ENCODE measurements at places on chromosomes 16 and 17.

DNA sequence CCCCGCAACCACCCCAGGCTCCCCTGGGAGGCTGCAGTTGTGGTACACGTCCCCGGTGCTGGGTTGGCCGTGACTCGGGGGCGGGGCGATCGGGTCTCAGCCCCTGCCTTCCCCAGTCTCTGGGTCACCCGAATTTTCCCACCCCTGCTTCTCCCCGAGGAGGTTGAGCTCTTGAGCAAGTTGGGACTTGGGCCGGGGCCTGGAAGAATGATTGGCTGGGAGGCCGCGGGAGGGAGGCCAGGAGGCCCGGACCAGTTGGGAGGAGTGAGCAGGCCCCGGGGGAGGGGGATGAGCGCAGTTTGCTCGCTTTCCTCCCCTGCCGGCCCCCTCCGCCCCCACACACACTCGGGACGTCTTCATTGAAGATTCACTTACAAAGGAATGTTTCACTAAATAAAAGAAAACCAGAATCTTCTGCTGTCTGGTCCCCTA, 4.5 kb upstream of the HEXIM1 start:
- no peak for DNase-seq

DNA sequence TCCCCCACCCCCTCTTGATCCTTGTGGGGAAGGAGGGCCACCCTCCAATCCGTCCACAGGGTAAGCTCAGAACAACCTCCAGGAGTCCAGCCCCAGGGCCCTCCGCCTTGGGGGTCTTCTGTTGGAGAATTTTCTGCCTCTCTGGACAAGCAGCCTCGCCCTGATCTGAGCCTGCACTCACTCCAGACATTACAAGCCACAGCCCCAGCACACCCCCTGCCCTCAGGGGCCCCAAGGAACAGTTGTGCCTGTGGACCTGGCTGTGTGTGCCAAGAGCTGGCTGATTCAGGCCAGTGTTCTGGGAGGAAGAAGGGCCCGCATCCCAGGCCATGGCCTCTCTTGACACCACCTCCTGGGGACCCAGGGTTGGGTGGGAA, 477 bp upstream of the ARHGAP27 start:
- no peak for DNase-seq

DNA sequence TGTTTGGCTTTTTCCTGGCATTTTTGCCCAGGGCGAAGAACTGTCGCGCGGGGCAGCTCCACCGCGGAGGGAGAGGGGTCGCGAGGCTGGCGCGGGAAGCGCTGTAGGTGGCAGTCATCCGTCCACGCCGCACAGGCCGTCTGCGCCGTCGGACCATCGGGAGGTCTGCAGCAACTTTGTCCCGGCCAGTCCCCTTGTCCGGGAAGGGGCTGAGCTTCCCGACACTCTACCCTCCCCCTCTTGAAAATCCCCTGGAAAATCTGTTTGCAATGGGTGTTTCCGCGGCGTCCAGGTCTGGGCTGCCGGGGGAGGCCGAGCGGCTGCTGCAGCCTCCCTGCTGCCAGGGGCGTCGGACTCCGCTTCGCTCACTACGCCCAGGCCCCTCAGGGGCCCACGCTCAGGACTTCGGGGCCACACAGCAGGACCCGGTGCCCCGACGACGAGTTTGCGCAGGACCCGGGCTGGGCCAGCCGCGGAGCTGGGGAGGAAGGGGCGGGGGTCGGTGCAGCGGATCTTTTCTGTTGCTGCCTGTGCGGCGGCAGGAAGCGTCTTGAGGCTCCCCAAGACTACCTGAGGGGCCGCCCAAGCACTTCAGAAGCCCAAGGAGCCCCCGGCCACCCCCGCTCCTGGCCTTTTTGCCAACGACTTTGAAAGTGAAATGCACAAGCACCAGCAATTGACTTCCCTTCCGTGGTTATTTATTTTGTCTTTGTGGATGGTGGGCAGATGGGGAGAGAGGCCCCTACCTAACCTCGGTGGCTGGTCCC, 2.3 kb upstream of the CBX4 start:
- peak; percentile 30 for DNase-seq

DNA sequence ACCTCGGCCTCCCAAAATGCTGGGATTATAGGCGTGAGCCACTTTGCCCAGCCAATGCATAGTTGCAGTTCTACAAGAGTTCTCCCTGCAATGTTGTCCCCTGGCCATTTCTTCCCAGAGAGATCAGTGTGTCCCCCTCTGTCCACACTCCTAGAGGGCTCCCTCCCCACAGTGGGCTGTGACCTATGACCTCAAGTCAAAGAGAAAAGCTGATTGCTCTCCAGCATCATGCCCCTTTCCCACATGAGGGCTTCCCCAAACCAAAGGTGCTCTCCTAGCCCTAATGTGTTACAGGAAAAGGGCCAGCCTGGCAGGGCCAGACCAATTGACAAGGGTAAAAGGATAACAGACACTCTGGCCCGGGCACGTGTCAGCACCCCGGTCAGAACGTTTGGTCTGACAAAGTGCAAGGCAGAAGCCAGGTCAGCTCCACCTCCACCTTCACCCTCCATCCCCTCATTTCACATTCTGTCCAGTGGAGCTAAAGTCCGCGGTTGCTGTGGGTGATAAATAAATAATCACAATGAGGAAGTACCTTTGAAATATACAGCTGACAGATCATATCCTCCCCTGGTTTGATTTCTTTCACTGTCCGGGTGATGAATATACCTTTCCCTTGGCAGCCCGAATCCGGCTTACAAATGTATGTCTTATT, 17.8 kb downstream of the TTLL6 start:
- no peak for DNase-seq

GRCh38 chr17:28216528-28216927, 102.5 kb upstream of the TMEM97 start:
- no peak for DNase-seq

DNA sequence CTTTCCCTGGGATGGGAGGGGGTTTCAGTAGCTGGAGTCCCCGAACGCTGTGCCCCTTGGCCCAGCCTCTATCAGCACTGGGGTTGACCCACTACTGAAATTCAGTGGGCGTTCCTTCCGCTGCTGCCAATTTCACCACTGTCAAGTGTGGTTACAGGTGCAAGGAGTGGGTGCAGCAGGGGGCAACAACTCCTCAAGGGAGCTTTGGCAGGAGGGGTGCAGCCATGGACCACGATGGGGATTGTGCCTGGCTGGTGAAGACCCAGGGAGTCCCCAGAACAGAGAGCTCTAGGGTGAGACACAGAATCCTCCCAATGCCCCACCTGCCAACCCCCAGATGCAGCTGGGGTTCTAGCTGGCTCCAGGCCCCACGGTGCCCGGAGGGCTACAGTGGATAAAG, 123.5 kb upstream of the SDK2 start:
- DNase-seq, result no peak

DNA sequence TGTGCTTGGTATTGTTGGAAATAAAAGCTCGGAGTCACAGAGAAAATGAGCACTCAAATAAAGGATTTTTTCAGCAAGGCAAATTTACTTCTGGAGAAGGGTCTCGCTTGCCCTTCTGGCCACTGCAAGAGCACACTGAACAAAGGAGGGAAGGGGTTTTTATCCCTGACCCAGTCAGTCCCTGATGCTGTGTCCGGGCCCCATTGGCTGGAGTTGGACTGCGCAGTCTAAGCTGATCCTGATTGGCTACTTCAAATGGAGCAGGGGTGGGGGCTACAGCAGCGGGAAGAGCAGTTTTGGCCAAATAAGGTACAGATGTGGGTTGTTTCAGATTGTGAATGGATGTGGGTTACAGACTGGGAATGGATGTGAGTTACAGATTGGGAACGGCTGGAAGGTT, 4.3 kb upstream of the NLRP1 start:
- DNase-seq, result no peak

All from CD4-positive, alpha-beta T cell treated with Interleukin-21 for 1 hour (primary cell).